HuH-7 (cell line): ENCODE measurements at places on chromosomes 12 and 14.

- no peak for DNase-seq
Measured at GRCh38 chr12:30991466-30991865, 64.9 kb downstream of the TSPAN11 start.

DNA sequence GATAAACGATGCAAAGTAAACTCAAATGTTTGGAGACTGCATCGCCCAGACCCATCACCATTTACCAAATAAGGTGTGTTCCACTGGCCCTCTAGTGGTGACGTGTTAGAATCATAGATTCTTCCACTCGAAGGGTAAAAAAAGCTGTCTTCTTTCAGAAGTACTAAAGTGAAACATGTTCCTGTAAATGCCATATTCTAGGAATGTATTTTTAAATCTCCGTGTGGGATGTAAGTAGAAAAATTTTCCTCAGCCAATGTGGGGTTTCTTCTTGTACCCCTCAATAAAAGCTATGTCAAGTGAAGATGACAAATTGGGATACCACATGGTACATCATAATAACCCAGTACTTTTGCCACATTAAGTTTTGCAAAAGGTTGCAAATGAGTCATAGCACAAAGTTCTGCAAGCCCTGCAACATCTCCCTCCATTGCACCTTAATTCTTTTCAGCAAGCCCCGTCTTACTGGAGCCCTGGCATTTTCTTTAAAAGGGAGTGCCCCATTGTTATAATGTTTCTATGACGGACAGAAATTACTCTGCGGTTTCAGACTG lies 100.8 kb downstream of the CCER1 start:
- no peak for DNase-seq

DNA sequence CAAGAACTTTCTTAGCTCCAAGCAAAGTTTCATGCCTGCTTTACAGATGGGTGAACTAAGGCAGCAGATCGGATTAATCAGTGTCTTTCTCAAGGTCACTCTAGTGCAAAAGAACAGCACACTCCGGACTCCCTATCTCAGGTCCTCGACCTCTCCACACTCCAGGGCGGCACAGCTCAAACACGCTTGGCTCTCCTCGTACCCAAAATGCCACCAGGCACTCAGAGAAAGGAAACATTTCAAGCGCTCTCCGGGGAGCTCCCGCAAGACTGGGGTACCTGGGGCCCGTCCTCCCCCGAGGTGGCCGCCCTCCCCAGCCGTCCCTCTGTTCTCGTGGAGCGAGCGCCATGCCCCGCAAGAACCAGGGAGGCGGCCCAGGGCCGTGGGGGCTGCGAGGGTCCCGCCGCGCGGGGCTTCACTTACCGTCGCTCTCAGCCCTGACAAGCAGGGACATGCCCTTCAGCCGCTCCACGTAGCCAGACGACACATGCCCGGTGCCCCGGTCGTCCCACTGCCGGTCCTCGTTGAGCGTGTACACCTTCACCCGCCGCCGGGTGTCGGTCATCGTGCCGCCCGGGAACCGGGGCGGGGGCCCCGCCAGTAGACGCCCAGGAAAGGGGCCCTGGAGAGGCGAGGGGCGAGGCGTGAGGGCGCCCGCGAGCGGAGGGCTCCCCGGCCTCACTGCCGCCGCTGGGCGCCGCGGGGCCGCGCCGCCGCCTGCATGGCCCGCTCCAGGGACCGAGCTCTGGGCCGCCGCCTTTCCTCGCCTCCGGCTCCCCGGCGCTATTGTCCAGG lies 830 bp downstream of the PPP4R3A start:
- peak; percentile 29 for DNase-seq

- peak; percentile 3 for DNase-seq
Measured at GRCh38 chr14:43729143-43729542, 777.9 kb downstream of the FSCB start.

GRCh38 chr12:118711185-118711584 lies 270.2 kb upstream of the SRRM4 start:
- no peak for DNase-seq

- no peak for DNase-seq
Measured at GRCh38 chr14:92726135-92726932, 22.1 kb downstream of the LGMN start.

GRCh38 chr14:21039585-21040369 lies 2.4 kb upstream of the RNASE7 start:
- peak; percentile 54 for DNase-seq

- DNase-seq, result no peak
Measured at GRCh38 chr12:12726555-12727093, 9.5 kb downstream of the CDKN1B start.

GRCh38 chr12:55847603-55848291 lies 5.0 kb upstream of the MMP19 start:
- no peak for DNase-seq

DNA sequence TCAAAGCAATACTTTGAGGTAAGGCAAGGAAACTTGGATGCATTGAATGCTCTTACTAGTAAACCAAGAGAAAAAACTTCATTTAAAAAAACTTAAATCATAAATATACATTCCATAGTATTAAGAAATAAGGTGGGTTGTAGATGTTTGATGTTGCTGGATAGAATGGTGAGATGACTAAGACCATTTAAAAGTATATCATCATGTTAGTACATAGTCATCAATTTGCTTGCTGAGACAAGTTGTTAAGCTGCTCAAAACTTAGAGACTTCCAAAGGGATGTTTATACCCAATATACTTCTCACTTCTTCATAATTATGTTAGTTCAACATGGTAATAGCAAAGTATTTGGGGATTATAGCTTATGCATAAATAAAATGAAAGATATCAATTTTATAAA lies 675.5 kb upstream of the MGAT4C start:
- no peak for DNase-seq

- no peak for DNase-seq
Measured at GRCh38 chr12:613996-614395, 49.2 kb downstream of the NINJ2 start.

DNA sequence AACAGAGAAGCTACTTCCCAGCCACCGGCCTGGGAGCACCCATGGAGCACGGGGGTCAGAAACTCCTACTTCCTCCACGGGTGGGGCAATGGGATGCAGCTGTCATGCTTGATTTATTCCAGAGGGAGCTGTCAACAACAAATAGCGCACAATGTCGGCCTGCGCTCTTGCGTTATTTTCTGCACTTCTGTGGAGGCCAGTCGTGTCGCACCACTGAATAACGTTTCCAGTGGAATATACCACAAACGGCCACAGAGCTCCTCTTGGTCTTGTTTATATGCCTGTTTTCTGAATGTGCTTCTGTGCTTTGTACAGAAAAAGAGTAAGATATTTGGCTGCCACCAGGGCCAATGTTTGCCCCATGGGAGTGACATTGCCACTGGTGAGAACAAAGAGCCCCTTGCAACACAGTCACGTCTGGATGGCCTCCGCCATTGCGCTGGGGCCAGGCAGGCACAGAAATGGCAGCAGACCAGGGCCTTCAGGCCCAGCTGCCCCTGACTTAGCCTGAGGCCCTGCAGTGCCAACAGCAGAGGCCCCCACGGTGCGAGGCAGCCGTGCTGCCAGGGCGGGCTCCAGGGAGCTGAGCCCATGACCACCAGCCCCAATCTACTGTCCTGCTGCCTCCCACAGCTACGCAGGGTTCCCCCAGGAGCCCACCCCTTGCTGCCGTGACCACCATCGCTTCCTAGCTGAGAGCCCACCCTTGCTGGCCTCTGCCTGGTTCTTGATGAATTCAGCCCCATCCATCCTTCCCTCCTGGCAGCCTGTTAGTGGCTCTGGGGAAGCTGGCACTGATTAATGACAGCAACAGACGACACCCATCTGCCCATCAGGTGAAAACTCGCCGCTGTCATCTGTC lies 28.9 kb upstream of the TMEM179 start:
- DNase-seq, result no peak

DNA sequence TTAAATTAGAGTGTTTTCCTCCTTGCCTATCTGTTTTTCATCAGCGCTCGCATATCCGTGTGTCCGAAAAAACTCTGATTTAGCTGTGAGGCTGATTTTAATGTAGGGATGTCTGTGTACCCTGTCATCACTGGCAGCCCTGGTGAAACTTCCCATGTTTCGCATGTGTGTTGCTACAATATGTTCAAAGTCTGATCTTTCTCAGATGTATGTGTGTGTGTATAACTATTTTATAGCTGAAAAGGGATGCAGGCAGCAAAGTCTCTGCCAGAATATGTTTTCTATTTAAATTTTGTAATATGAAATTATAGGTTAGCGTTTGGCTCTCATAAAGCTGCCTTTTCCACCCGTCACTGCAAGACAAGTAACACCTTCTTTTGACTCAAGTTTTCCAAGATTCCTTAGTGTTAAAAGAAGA lies 154.8 kb downstream of the TMTC2 start:
- no peak for DNase-seq

- DNase-seq, result no peak
Measured at GRCh38 chr14:72008666-72009065, 76.4 kb downstream of the RGS6 start.

- no peak for DNase-seq
Measured at GRCh38 chr12:114263056-114263805, 142.7 kb downstream of the TBX5 start.

GRCh38 chr12:51812871-51813270 lies 35.6 kb downstream of the FIGNL2 start:
- no peak for DNase-seq

DNA sequence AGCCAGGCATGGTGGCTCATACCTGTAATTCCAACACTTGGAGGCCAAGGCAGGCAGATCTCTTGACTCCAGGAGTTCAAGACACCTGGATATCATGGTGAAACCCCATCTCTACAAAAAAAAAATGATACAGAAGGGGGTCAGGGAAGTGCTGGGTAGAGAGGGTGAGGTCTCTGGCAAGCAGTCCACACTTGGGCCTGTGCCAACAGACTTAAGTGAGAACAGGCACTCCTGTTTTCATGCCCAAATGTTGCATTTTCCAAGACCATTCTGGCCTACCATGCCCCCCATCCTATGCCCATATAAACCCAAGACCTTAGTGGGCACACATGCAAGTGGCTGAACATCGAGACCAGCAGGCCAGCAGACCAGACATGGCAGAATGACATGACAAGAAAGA lies 16.0 kb upstream of the CMAS start:
- no peak for DNase-seq

DNA sequence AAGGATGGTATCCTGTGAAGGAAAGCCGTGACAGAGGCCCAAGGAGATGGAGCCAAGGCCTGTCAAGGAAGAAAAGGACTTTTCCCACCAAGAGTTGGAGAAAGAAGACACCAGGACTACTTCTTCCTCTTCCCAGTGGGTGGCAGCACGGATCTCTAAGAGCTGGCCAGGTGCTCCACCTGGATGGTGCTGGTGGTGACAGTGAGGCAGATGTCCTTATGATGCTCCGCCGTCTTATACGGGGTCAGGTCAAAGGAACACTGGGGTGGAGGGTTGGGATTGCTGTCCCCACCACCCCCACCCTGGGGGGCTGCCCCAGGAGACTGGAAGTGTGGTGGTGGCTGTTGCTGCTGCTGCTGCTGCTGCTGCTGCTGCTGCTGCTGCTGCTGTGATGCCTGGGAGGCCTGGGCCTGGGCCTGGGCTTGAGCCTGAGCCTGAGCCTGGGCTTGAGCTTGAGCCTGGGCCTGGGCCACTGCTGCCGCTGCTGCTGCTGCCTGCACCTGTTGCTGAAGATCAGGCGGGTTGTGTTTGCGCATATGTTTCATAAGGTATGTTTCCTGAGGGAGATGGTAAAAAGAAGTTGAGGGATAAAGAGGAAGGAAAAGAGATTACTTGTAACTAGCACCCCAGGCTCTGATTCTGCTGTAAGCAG lies 4.8 kb upstream of the ING4 start:
- DNase-seq, result no peak

GRCh38 chr12:19431407-19432308 lies 7.6 kb upstream of the AEBP2 start:
- no peak for DNase-seq

DNA sequence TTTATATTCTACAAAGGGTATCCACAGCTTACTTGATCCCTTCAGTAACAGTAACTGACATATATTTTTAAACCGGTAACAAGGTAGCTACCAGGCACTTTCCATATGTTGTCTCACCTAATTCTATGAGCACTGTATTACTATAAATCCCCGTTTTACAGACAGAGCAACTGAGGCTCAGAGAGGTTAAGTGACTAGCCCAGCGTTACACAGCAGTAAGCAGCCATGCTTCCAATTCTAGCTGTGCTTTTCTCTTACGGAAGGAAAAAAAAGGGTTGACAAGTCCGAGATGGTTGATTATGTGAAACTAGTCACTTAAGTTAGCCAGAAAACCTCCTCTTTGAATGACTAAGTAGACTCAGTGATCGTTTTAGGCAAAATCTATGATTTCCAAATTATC lies 187.3 kb upstream of the LHX5 start:
- DNase-seq, result no peak

GRCh38 chr12:40864891-40865290 lies 172.7 kb downstream of the CNTN1 start:
- no peak for DNase-seq

- peak; percentile 19 for DNase-seq
Measured at GRCh38 chr12:69254046-69254445, 14.7 kb downstream of the CPSF6 start.

- no peak for DNase-seq
Measured at GRCh38 chr12:39417916-39418315, 25.0 kb downstream of the KIF21A start.

DNA sequence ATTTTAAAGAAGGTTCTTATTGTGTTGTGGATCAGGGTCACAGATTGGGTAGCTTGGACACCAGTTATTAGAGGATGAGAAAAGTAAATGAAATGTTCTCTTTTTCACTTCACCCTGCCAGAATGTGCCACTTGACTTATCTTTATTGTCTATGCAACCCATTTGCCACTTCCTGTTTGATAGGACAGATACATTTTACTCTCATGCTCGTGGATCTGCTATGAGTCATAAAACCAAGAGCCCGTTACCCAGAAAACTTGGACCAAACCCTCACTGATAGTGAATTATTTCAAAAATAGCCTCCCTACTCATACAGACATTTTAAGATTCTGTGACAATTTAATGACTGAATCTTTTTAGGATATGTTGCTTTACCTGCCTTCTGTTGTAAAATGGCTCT lies 1.8 kb downstream of the ISCA2 start:
- no peak for DNase-seq

- DNase-seq, result no peak
Measured at GRCh38 chr14:61467296-61467695, 145.9 kb downstream of the PRKCH start.

DNA sequence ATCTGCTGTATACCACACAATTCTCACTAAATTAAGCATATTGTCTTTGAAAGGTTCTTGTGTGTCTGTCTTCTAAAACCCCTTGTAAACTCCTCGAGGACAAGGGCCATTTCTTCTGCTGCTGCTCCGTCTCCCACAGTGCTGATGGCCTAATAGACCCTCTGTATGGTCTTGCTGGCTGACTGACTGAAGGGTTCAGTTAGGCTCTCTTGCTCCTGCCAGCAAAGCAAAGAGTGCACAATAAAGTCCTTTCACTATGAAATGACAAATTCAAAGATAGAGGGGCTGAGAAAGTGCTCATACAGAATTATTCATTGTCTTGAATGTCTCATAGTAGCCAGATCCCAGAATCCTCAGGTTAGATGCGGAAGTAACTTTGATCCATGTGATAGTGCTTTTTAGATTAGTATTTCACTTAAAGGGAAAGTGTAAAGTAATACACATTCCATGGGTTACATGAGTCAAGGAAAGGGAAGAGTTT lies 14.2 kb upstream of the RIOX1 start:
- DNase-seq, result no peak

GRCh38 chr12:108327621-108328344 lies 11.3 kb downstream of the CMKLR1 start:
- DNase-seq, result no peak

- DNase-seq, result no peak
Measured at GRCh38 chr12:53514628-53515290, 7.5 kb upstream of the NPFF start.
